Astrocyte of the hippocampus (primary cell): ENCODE measurements at places on chromosomes 13 and 19.

DNA sequence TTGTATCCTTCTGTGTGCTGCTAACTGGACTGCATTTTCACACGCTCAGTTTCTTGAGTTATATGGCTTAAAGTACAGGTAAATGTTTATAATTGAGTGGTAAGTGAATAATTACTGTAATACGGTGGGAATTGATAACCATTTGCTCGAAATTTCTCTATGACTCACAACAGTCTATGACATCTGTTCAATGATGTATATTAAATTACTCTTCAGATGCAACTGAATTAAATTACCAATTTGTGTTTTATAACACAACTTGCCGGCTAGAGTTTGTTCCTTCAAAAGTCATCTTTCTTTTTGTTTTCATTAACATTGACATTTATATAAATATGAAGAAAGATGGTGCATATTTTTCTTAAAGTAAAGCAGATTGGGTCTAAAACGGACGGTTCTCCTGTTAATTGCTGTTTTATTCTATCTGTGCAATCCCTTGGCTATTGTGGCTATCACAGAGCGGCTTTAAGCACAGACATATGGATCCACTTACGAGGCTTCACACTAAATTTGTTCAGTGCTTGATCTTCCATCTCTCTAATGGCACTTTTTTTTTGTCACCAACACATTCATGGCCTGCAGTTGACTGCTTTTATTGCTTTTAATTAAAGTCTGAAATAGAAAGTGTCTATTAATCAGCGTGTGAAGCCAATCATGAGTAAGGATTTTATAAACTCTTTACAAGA, 1291.6 kb upstream of the SLC10A2 start:
- DNase-seq = no peak

- peak; percentile 93 for DNase-seq
Measured at GRCh38 chr19:45643024-45643926, 4.1 kb upstream of the EML2 start.

DNA sequence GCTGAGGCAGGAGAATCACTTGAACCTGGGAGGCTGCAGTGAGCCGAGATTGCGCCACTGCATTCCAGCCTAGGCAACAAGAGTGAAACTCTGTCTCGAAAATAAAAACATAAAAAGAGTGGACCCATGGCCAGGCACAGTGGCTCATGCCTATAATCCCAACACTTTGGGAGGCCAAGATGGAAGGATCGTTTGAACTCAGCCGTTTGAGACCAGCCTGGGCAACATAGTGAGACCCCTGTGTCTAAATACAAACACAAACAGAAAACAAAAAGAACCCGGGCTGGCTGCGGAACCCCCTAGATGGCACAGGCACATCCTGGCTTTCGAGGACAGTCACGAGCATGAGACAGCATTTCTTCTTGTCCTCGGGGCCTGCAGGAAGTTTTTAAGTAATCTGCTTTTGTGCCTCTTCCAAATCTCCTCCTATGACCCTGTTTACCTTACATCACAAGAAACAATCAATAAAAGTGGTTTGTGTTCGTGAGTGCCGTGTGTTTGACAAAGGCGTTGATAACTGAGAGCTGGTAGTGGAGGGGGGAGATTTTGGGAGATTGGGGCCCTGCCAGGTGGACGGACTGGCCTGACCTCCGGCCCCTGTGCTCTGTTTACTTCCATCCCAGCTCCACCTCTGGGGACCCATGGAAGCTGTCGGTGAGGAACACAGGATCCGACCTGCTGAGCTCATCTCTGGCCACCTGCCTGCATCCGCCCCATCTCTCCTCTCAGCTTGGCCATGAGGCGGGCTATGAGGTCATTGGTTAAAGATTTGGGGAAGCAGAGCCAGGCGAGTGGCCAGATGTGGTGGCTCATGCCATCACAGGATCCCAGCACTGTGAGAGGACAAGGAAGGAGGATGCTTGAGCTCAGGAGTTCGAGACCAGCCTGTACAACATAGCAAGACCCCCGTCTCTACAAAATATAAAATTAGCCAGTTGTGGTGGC, 5.9 kb upstream of the GDF15 start:
- DNase-seq = peak; percentile 86

GRCh38 chr13:25207291-25207810, 35.3 kb upstream of the AMER2 start:
- DNase-seq = no peak

DNA sequence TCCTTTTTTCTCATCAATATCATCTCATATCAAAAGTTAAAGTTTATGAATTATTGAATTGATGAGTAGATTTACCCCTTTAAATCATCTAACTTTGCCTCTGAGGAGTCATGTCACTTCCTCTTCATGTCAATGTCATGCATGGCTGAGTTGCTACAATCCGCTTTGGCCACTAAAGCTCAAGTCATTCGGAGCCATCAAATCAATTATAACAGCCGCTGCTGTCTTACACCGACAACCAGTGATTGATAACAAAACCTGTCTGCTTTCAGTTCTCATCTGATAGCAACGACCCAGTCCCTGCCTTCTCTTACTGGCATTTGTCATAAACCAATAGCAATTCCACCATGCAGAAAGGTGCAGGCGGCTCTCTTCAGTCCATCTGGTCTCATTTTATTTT, 429.3 kb downstream of the DIAPH3 start:
- DNase-seq = no peak

- no peak for DNase-seq
Measured at GRCh38 chr13:20877902-20878301, 24.6 kb downstream of the XPO4 start.

- no peak for DNase-seq
Measured at GRCh38 chr13:99323488-99323887, 16.3 kb upstream of the GPR183 start.

- DNase-seq = peak; percentile 23
Measured at GRCh38 chr13:105612541-105612940, 922.9 kb downstream of the EFNB2 start.

DNA sequence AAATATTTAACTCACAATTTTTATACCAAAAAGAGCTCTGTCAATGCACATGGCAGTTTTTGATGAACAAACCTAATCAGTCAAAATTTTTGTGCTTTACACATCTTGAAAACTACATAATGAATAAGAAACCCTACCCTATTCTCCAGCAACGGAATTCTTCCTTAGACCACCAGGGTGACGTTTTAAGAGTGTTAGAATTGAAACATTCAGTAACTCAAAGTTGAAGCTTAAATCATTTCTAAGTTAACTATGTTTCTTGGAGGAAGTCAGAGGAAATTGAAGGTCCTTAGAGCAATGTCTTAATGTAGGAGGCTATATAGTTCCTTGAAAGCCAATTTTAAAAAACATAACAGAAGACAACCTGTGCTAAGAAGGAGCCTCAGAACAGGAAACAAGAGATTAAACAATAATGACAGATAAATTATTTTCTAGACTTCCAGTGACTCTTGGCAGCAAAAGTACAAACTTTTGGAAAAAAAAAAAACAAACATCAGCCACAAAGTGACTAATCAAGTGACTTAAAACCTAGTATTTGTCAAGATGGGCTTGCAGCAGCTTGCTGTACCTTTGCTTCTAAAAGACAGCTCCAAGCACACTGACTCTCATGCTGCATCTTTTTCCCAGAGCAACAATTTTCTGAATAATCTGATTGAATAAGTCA, 6.2 kb downstream of the SPRY2 start:
- peak; percentile 45 for DNase-seq
